Neural crest cell (in vitro differentiated cells): ENCODE measurements at places on chromosomes 11 and 22. TPM values are rescaled to one million over a fixed set of nuclear protein-coding genes. Genes with fewer than 3 reads are reported as not detected.

CDCA5 gene
- total RNA-seq: 83.1 and 84.8 TPM in 2 replicates

OR51B2 gene
- not detected in 2 replicates for total RNA-seq

MUC15 gene
- total RNA-seq: not detected in 2 replicates

P2RY2 gene
- 0.14 and 0.27 TPM in 2 replicates for total RNA-seq

EHD1 gene
- total RNA-seq: 74.2 and 77.2 TPM in 2 replicates

PACSIN2 gene
- 76.1 and 79.4 TPM in 2 replicates for total RNA-seq

DESI1 gene
- 38.0 and 40.0 TPM in 2 replicates for total RNA-seq

ZC3H7B gene
- 83.8 and 84.3 TPM in 2 replicates for total RNA-seq

CRYBB3 gene
- total RNA-seq: not detected in 2 replicates

THAP7 gene
- 35.4 and 37.0 TPM in 2 replicates for total RNA-seq

ZP1 gene
- not detected in 2 replicates for total RNA-seq

RIMBP3B gene
- 0.63 and 0.68 TPM in 2 replicates for total RNA-seq

MPEG1 gene
- total RNA-seq: not detected in 2 replicates

TMEM225 gene
- total RNA-seq: not detected in 2 replicates

TMEM121B gene
- total RNA-seq: 12.2 and 12.6 TPM in 2 replicates

NUCB2 gene
- total RNA-seq: 58.6 and 59.3 TPM in 2 replicates

DNA sequence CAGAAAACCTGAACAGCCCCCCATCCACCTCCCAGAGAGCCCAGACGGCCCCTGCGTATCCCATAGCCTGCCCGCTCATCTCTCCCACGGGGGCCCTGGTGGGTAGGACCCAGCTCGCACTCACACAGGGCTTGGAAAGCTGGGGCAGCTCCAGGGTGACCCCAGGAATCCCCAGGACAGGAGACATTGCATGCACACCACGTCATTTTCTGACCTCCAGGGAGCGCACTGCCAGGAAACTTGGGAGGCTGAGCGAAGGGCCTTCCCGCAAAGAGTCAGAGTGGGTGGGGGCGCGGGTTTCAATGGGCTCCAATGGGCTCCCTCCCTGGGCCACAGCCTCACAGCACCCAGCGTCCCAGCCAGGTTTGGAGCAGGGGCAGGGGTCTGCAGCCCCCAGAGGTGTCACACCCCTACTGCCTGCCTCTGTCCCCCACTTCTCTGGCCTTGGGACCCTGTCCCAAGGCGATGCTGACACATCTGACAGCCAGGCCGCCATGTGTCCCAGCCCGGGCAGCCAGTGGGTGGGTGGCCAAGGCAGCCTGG is 8.2 kb upstream of the SYT8 start:
- DNase-seq: no peak

DNA sequence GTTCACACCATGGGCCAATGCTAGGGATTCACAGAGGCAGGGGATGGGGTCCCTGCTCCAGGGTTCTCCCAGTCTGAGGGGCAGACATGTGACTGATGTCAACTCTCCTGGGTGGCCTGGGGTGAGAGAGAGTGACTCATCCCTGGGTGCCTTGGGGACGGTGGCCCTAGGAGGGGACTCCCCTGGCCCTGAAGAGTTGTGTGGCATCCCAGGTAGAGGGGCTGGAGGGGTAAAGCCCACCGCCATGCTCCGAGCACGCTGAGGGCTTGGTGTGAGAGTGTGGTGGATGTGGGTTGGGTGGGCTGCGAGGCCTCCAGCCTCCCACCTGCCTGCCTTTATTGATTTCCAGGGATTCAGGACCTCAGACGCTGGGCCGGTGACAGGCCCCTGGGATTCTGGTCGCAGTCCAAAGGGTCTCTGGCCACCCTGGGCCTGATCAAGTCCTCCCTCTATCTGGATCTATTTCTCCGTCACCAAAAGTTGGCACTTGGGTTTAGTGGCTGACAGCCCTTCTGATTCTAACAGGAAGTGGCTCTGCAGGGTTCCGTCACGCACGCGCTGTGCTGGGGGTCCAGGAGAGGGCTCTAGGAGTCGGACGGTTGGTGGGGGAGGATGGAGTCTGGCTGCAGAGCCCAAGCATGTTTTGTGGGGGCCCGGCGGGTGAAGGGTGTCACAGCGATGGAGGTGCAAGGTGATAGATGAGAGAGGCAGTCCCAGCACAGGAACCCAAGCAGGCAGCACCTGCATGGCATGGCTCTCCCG is 27.3 kb upstream of the WNT7B start:
- DNase-seq: no peak

GRCh38 chr11:116793772-116794097 is 2.1 kb upstream of the APOA5 start:
- no peak for DNase-seq

GRCh38 chr11:68471360-68472340 is 11.1 kb downstream of the PPP6R3 start:
- DNase-seq: no peak

GRCh38 chr11:126214841-126215240 is 3.3 kb downstream of the FAM118B start:
- DNase-seq: no peak

GRCh38 chr22:40193429-40194421 is 16.0 kb downstream of the TNRC6B start:
- no peak for DNase-seq

GRCh38 chr11:69611548-69612526 is 29.1 kb upstream of the CCND1 start:
- DNase-seq: no peak

- DNase-seq: no peak
These were observed 688 bp downstream of the PTS start for GRCh38 chr11:112226831-112227401.

- no peak for DNase-seq
These were observed 73.3 kb downstream of the PRSS23 start for GRCh38 chr11:86873573-86874083.

DNA sequence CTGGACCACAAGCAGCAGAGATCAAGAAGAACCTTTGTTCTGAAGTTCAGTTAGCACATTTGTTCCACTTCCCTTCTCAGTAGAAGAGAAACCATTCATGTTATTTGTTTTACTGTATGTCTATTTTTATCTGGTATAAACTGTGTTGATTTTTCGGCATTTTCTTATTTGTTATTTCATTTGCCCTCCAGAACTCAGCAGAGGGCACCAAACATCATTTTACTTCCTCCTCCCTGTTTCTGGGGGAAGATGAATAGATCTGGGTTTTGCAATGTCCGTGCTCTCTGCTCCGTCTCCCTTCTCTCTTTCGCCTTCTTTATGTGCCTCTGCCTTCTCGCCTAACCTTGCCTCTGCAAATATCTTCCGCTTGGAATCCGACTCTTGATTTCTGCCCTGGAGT is 366.9 kb downstream of the NTM start:
- DNase-seq: no peak

GRCh38 chr22:50190182-50190940 is 4.6 kb downstream of the TRABD start:
- DNase-seq: no peak

DNA sequence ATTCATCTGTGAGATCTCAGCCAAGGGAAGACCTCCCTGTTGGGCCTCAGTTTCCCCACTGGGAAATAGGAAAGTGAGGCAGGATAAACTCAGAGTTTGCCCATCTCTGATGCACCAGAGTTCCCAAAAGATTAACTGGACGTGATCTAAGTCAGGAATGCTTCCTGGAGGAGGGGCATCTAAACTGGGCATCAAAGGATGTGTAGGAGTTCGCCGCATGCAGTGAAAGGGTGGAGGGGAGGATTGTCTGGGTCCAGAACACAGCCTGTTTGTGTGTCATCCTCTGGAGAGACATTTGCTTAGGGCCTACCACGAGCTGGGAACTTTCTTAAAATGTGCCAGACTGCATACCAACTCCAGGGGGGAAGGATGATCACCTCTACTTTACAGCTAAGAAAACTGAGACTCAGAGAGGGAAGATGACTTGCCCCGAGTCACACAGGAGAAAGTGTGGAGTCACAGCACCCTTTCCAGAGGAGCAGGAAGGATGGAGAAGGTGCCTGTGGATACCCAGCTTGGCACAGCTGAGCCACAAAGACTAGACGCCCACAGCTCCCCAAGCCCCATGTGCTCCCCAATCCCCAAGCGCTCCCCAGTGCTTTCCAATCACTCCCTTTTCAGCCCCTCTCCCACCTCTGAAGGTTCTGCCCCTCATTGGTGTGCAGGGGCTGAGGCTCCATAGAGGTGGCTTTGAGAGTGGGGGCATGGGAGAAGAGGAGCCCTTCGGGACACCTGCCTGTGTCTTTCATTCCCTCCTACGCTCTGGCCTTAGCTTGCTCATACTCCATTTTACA is 50.1 kb downstream of the MN1 start:
- DNase-seq: no peak

DNA sequence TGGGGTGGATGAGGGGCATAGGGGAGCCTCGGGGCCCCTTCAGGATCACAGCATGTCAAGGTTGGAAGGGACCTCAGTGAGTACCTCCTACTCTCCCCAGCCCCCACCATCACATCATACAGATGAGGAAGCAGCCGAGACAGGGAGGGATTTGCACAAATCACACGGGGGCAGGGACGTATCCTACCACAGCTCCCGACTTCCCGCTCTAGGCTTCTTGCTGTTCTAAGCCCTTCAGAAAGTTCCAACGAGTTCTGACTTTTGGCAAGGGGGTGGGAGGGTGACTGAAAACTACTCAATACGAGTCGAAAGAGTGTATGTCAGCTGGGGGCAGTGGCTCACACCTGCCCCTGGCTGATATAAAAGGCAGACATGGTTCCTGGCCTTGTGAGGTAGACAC is 4.7 kb upstream of the RAD9A start:
- DNase-seq: no peak

DNA sequence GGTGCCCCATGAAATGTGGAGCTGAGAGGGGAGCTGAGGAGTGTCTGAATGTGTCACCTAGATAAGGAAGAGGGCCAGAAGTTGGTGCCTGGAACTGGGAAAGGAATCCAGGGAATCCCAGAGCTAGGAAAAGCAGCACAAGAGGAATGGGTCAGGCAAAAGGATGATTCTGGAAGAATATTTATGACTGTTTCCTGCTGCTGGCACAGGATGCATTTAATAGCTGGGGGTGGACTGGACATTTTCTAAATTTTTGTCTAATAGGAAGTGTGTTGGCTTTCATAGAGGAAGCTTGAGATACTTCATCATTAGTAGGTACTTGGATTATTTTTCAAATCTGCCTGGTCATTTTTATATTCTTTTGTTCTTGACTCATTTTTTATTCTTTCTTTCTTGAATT is 17.4 kb upstream of the MRGPRX2 start:
- no peak for DNase-seq

DNA sequence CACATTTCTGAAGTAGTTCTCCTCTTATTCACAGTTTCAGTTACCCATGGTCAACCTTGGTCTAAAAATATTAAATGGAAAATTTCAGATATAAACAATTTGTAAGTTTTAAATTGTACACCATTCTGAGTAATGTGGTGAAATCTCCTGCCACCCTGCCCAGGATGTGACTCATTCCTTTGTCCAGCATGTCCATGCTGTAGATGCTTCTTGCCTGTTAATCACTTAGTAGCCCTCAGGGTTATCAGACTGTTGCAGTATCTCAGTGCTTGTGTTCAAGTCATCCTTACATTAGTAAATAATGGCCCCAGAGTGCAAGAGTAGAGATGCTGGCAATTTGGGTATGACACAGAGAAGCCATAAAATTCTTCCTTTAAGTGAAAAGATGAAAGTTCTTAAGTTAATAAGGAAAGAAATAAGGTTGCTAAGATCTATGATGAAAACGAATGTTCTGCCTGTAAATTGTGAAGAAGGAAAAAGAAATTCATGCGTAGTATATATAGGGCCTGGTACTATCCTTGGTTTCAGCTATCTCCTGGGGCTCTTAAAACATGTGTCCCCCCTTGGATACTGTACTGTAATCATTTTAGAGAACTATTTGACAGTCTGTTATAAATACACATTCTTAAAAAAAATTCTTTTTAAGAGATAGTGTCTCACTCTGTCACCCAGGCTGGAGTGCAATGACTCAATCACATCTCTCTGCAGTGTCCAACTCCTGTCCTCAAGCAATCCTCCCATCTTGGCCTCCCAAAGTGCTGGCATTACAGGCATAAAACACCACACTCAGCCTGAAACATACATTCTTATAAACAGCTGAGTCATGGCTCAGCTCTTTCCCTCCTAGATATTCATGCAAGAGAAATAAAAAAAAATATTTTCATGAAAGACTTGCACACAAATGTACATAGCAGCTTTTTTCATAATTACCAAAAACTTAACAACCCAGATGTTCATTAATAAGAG is 31.3 kb downstream of the MTNR1B start:
- DNase-seq: no peak
